ENCODE measurements at places on chromosomes 12 and 14. TPM values are rescaled to one million over a fixed set of nuclear protein-coding genes. Genes with fewer than 3 reads are reported as not detected.

DNA sequence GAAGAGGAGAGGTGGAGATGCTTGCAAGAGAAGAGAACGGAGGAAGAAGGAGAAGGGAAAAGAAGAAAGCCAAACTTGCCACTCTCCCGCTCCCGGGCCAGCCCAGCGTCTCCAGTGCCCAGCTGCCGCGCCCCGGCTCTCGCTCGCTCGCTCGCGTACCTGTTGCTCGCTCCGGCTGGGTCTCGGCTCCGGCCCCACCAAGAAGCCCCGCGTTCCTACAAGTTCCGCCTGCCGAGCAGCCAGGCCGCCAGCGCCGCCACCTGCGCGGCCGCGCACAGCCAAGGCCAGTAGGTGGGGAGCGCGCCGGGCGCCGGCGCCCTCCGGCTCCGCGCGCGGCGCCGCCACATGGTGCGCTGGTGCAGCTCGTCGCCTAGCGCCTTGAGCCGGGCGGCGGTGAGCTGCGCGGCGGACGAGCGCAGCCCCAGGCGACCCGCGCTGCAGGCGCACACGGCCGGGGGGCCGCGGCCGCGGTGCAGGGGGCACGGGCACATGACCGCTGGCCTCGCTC, 370 bp downstream of the HRK start:
- DNase-seq = peak; percentile 49
- peaks cover 79% of the 10 kb centered on the region for H3K27me3 ChIP-seq
- H3K27ac ChIP-seq = no peak overlapping the region
- peak overlapping the region; percentile 36 for H3K4me3 ChIP-seq
- peaks cover 39% of the 10 kb centered on the region for H3K4me1 ChIP-seq

DNA sequence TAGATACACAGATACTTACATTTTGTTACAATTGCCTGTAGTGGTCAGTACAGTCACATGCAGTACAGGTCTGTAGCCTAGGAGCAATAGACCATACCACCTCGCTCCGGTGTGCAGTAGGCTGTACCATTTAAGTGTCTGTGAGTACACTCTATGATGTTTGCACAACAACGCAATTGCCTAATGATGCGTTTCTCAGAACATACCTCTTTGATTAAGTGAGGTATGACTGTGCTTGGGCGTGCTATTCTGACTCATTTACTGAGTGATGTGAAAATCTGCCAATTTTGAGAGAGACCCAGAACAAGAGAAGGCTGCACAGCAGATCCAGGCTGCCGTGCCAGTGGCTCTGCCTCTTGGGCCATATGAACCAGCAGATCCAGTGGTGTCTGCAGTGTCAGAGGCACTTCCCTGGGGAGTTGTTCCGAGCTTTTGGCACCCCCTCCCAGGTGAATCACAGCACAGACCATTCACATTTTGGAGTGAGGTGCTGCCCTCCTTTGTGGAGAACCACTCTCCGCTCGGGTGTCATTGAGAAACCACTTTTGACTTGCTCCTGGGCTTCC, 20.4 kb downstream of the DLK1 start:
- H3K4me1 ChIP-seq = no peaks in the 10 kb centered on the region
- DNase-seq = no peak
- no peaks in the 10 kb centered on the region for H3K27me3 ChIP-seq
- H3K36me3 ChIP-seq = no peaks in the 10 kb centered on the region
- no peak overlapping the region for H3K27ac ChIP-seq

ADGRD1 gene
- 24.6 TPM for total RNA-seq

KCNK10 gene
- not detected for total RNA-seq

GRCh38 chr12:10207136-10207535, 5.5 kb upstream of the GABARAPL1 start:
- no peaks in the 10 kb centered on the region for H3K4me1 ChIP-seq
- H3K4me3 ChIP-seq = no peak overlapping the region
- no peak overlapping the region for H3K27ac ChIP-seq
- no peaks in the 10 kb centered on the region for H3K36me3 ChIP-seq

DNA sequence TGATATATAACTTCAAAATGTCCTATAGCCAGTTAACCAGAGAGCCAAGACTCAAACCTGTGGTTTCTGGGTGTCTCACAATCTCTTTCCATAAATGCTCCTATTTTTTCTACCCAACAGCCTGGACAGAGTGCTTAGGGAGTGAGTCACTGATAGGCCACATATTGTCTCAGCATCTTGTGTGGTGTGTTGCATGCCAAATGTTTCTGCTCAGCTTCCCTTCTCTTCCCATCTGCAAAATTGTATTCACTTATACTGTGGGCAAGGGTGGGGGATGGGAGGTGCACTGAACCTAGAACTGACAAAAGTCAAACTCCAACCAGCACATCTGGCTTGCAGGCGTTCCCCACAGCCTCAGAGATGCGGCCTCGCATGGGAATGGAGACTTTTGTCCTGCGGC, 123.3 kb downstream of the KCNA5 start:
- no peaks in the 10 kb centered on the region for H3K27me3 ChIP-seq
- no peaks in the 10 kb centered on the region for H3K36me3 ChIP-seq
- no peak overlapping the region for H3K27ac ChIP-seq
- H3K4me3 ChIP-seq = no peak overlapping the region
- no peaks in the 10 kb centered on the region for H3K4me1 ChIP-seq
- DNase-seq = no peak

RTL1 gene
- not detected for total RNA-seq

DNA sequence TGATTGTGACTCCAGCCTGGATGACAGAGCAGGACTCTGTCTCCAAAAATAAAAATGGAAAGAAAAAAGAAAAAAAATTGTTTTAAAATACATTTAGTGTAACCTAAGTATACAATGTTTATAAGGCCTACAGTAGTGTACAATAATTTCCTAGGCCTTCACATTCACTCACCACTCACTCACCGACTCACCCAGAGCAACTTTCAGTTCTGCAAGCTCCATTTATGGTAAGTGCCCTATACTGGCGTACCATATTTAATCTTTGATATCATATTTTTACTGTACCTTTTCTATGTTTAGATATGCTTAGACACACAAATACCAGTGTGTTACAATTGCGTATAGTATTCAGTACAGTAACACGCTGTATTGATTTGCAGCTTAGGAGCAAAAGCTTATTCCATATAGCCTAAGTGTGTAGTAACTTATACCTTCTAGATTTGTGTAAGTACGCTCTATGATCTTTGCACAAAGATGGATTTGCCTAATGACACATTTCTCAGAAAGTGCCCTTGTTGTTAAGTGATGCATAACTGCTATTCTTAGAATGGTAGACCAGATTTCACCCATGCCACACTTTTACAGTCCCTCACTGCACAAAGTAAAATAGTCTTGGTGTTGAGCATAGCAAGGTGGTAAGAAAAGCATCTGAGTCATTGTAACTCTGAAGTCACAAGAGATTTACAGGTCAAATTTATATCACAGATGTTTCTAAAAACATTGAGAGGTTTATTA, 151.9 kb downstream of the LRRK2 start:
- H3K27ac ChIP-seq = no peak overlapping the region
- H3K27me3 ChIP-seq = no peaks in the 10 kb centered on the region

GRCh38 chr12:90281154-90281868, 572.7 kb upstream of the ATP2B1 start:
- H3K4me3 ChIP-seq = no peak overlapping the region
- H3K36me3 ChIP-seq = no peaks in the 10 kb centered on the region
- no peaks in the 10 kb centered on the region for H3K27me3 ChIP-seq
- no peak for DNase-seq

GRCh38 chr12:96327346-96327745, 72.9 kb downstream of the CDK17 start:
- no peaks in the 10 kb centered on the region for H3K36me3 ChIP-seq
- DNase-seq = no peak
- H3K4me3 ChIP-seq = no peak overlapping the region
- H3K4me1 ChIP-seq = no peaks in the 10 kb centered on the region
- H3K27ac ChIP-seq = no peak overlapping the region

- no peaks in the 10 kb centered on the region for H3K36me3 ChIP-seq
- H3K27me3 ChIP-seq = no peaks in the 10 kb centered on the region
- H3K27ac ChIP-seq = no peak overlapping the region
- H3K4me1 ChIP-seq = no peaks in the 10 kb centered on the region
These were observed 670.0 kb upstream of the NOVA1 start for GRCh38 chr14:27267876-27268275.

DNA sequence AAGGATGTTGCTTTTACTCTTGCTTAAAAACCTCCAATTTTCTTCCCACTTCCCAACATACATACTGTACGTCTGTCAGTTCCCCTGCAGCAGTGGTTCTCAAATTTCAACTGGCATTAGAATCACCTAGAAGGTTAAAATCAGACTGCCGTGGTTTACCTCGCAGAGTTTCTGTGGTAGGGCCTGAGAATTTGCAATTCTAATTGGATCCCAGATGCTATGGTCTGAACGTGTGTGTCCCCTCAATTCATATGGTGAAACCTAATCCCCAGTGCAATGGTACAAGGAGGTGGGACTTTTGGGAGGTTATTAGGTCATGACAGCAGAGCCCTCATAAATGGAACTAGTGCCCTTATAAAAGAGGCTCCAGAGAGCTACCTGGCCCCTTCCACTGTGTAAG, 226.9 kb downstream of the CRADD start:
- H3K4me1 ChIP-seq = peaks cover 1% of the 10 kb centered on the region
- H3K4me3 ChIP-seq = no peak overlapping the region
- no peak for DNase-seq
- no peaks in the 10 kb centered on the region for H3K27me3 ChIP-seq
- no peaks in the 10 kb centered on the region for H3K36me3 ChIP-seq

KLRC4 gene
- total RNA-seq = 1.3 TPM

ARMH4 gene
- total RNA-seq = 5.5 TPM

EPYC gene
- not detected for total RNA-seq

- no peaks in the 10 kb centered on the region for H3K4me1 ChIP-seq
- H3K27me3 ChIP-seq = no peaks in the 10 kb centered on the region
- H3K27ac ChIP-seq = no peak overlapping the region
- H3K36me3 ChIP-seq = no peaks in the 10 kb centered on the region
- no peak overlapping the region for H3K4me3 ChIP-seq
These were observed 310.0 kb upstream of the DDHD1 start for GRCh38 chr14:53462931-53463778.

MUCL1 gene
- total RNA-seq = not detected

DNA sequence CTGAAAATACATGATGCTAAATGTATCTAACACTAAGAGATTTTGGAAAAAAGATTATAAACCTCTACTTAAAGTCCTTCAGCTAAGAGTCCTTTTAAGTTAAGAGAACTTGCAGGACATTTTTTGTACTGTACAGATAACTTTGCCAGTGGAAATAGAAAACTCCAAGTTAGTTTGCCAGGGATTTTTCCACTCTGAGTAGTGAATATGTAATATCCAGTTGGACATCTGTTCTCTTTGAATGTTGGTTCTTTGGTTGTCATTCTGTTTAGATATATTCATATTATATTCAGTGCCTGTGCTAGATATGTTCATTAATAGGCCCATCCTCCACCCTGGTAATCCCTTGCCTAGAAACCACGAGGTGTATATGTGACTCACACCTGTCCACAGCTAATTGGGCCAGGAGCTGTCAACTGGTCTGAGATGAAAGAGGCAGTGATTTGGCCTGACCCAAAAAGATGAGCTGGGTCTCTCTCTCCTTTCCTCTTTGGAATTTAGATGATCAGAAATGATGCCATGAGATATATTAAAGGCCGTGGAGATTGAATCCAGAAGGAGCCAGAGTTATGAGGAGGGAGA, 261.0 kb upstream of the LRIG3 start:
- no peak overlapping the region for H3K27ac ChIP-seq
- no peak overlapping the region for H3K4me3 ChIP-seq
- no peaks in the 10 kb centered on the region for H3K36me3 ChIP-seq

- H3K4me3 ChIP-seq = peak overlapping the region; percentile 34
- H3K36me3 ChIP-seq = no peaks in the 10 kb centered on the region
- peak; percentile 93 for DNase-seq
- H3K27ac ChIP-seq = peak overlapping the region; percentile 97
- H3K4me1 ChIP-seq = peaks cover 83% of the 10 kb centered on the region
These were observed 3.8 kb upstream of the NUMB start for GRCh38 chr14:73462048-73462715.

DNA sequence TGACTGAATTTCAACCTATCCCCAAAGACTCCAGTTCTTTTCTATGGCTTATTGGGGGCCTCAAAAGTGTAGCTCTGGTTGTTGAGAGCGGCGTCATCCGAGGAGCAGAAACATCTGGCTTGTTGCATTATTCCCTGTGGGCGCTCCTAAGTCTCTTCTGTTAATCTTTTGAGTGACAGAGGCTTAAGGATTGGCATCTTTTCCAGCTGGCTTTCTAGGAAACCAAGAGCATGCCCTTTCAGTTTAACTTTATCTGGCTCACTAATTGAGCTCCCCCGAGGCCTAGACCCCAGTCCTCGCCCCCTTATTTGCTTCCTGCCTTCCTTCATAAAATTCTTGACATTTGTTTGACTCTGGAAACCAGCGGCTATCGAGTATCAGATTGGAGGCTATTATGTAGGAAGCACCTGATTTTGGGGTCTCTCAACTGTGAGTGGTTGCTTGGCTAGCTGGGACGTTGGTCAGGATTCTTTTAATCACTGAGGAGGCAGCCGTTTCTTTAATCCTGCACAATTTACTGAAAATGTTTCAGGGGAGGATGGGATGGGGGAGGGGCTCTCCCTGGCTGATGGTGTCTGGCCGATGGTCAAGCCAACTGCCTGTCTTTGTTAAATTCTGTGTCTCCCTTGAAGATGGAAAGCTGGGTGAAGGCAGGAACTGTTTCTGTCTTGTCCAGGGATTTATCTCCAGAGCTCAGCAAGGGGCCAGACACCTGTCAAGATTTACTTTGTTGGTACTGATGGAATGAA, 3.1 kb downstream of the SMOC1 start:
- peaks cover 6% of the 10 kb centered on the region for H3K4me1 ChIP-seq
- H3K36me3 ChIP-seq = no peaks in the 10 kb centered on the region
- H3K27ac ChIP-seq = no peak overlapping the region
- H3K4me3 ChIP-seq = no peak overlapping the region

GRCh38 chr12:45933504-45933903, 56.9 kb downstream of the SCAF11 start:
- no peaks in the 10 kb centered on the region for H3K27me3 ChIP-seq
- H3K36me3 ChIP-seq = peaks cover 50% of the 10 kb centered on the region
- H3K27ac ChIP-seq = no peak overlapping the region
- DNase-seq = no peak
- peaks cover 8% of the 10 kb centered on the region for H3K4me1 ChIP-seq
- H3K4me3 ChIP-seq = no peak overlapping the region

DNA sequence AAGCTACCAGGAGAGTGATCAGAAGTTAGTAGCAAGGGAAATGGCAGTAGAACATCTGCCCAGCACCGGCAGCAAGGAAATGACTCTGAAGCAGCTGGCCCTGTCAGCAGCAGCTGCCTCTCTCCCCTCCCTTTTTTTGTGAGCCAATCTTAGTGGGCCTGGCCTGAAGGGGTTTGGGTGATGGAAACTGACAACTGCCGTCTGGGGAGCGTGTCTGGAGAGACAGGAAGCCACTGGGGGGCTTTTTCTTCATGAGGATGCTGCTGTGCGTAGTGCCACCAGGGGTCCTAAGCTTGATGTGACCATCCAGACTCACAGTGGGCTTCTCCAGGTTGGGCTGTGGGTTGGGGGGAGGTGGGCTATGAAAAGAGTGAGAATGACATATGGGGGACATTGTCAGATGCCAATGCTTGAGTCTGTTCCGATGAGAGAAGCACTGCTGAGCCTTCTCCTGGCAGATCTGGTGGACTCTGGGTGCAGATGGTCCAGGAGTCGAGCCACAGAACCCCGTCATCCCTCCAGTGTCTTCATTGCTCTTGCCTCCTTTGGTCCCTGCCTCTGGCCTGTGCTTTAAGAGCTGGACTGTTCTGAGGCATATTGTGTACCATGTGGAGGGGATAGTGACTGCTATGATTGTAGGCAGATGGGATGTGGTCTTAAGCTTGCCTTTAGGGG, 87.6 kb upstream of the HIF1A start:
- no peaks in the 10 kb centered on the region for H3K36me3 ChIP-seq
- H3K27ac ChIP-seq = no peak overlapping the region
- H3K27me3 ChIP-seq = no peaks in the 10 kb centered on the region
- no peak overlapping the region for H3K4me3 ChIP-seq
- peak; percentile 56 for DNase-seq

GRCh38 chr14:95538801-95539509, 4.1 kb downstream of the GLRX5 start:
- H3K27me3 ChIP-seq = no peaks in the 10 kb centered on the region
- peaks cover 3% of the 10 kb centered on the region for H3K36me3 ChIP-seq
- peaks cover 26% of the 10 kb centered on the region for H3K4me1 ChIP-seq
- DNase-seq = no peak

Data from stomach (tissue), 19 donors.